GM04503 (cell line): ENCODE measurements at places on chromosomes 5 and 9.

- DNase-seq: no peak
These were observed 114.9 kb downstream of the TLE1 start for GRCh38 chr9:81574405-81574804.

- DNase-seq: no peak
These were observed 12.6 kb downstream of the DIRAS2 start for GRCh38 chr9:90629991-90630390.

DNA sequence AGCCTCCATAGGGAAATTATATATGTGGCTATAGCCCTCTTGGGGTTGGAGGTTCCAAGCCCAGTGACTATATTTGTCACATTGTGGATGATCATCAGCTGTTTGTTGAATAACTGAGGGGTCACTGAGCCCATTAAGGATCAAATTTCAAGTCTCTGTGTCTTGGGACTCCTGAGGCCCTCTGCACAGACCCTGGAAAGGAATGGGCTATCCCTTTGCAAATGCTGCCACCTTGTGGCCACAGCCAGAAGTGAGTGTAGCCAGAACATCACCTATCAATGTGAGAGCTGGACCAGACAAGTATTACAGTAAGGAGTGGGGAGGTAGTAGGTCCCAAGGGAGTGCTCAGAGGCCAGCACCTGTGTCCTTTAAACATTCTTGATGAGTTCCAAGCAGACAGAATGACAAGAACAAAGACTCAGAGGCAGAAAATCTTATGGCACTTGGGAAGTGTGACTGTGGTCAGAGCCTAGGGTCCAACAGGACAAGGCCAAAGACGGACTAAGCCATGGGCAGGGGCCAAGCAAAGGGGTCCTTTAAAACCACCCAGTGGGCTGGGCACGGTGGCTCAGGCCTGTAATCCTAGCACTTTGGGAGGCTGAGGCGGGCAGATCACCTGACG lies 8.2 kb downstream of the RPP25L start:
- peak; percentile 18 for DNase-seq

- no peak for DNase-seq
These were observed 378.8 kb upstream of the TUSC1 start for GRCh38 chr9:26057050-26057449.

DNA sequence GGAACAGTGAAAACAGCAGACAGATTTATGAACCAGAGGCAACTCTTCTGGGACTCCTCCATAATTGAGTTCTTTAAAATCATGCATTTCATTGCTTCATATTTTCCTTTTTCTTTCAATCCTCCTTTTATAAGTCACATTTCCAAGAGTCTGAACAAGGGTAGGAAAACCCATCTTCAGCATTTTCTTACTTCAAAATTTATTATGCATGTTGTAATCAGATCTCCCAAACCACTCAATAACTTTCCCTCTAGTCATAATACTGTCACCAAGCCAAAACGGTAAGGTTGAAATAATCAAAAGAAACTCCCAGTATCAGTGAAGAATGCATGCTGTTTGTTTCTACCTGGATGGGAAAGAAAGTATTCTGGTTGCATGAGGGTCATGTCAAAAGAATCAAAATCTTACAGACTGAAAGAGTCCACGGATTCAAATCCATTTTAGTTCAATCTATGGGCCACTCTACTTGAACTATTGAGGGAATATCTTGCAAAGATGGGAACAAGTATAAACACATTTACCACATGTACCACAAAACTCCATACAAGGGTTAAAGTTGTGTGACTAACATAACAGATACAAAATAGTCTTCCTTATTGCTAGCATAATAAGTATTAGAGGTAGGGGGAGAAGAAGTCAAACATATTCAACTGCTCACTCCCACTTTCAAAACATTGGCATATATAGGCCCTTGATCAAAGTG lies 797.3 kb downstream of the MAT2B start:
- no peak for DNase-seq

- no peak for DNase-seq
These were observed 4.1 kb upstream of the RGMB start for GRCh38 chr5:98769210-98769958.

- DNase-seq: no peak
These were observed 2.9 kb downstream of the RBM27 start for GRCh38 chr5:146206257-146206656.

DNA sequence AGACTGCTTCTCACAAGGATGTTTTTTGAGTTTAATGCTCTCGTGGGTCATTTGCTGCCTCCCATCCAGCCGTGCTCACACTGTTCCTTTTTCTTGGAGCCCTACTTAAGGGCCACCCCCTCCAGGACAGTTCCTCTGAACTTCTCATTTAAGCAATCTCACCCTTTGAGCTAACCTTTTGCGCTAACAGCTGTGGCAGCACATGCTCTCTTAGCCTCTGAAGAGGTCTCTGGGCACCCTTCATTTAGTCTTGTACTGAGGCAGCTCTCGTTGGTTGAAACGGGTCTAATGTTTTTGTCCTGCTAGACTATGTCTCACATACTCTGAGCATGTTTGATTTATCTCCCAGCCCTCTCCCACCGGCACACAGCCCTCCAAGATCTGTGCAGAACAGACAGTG lies 11.8 kb downstream of the ALDH1B1 start:
- no peak for DNase-seq

DNA sequence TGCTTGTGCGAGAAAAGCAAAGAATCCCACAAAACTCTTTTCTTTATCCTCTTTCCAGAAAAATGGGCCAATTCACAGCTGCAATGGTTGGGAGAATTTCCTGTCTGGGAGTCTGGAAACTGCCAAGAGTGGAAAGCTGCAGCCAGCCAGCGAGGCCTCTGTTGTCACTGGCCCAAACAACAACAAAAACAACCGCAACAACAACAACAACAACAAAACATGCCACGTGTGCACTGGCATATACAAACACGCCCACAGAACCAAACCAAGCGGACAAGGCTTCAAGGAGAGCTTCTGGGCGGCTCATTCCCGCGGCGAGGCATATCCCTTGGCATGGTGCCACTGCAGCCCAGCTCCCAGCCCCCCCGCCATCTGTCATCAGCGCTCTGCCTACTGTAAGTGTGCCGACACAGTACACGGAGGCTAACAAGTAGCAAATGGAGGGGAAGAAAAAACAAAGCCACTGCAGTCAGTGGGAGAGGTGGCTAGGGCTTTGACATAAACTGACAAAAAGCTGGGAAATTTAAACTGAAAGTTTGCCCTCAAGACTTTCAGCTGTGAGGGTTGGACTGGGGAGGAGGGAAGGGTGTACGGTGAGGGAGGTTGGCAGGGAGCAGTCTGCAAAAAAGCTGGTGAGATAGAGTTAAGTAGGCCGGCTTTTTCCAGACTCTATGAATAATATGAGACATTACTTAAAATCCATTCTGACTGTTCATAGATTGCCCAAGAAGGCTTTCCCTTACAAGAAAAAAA lies 165.0 kb upstream of the ZNF462 start:
- DNase-seq: peak; percentile 21

DNA sequence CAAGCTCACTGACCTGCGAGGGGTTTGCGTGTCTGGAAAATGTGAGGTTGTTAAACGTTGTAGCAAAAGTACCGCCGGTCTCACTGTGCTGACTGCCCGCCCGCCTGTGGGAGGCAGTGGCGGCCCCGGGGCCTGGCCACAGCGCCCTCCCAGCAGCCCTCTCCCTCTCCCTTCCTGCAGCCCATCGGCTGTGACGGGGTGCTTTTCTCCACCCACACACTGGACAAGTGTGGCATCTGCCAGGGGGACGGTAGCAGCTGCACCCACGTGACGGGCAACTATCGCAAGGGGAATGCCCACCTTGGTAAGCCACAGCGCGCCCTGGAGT lies 6.2 kb downstream of the ADAMTSL2 start:
- no peak for DNase-seq

DNA sequence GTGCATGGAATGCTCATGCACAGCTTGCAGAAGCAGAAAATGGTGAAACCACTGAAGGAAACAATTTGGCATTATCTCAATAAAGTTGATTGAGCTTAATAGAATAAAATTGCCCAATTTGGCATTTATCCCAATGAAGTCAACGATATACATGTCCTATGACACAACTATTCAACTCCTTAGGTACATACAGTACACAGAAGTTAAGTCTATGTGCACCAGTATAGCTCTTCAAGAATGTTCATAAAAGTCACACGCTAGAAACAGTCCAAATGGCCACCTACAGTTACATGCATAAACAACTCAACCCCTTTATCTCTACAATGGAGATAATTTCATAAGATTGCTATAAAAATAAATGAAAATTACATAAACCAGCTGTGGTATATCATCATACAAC lies 184.5 kb downstream of the DENND1A start:
- DNase-seq: no peak

GRCh38 chr5:176775409-176775808 lies 35.0 kb upstream of the UNC5A start:
- DNase-seq: no peak

GRCh38 chr5:67490543-67491321 lies 294.1 kb upstream of the CD180 start:
- DNase-seq: no peak

GRCh38 chr5:136427426-136427825 lies 62.1 kb upstream of the TRPC7 start:
- no peak for DNase-seq
